ENCODE measurements at places on chromosomes 7 and 10.

DNA sequence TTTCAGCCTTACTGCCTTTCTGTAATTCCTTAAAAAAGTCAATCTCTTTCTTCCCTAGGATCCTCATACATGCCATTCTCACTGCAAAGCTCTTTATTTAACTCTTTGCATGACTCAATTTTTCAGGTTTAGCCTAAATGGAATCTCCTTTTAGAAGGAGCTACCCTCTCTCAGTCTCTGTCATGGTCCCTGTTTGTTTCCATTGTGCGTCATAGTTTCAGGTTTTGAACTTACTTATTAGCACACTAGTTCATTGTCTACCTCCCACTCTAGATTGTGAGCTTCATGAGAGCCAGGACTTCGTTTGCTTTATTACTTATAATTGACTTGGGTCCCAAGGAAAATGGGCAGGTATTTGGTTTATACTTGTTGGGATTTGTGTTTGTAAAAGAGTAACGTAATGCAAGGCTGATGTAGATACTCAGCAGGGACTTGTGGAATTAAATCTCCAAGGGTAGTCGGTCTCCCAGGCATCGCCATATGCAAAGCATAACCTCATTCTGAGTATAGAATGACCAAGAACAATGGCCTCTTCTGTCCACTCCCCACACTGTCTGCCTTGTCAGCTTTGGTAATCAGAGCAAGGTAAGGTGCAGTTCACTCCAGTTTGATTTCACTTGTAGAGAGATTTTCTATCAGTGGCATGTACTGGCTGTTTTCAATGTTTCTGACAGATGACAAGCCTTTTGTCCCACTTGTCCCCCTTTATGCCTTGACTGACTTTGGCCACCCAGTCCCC, 252.0 kb downstream of the SORCS3 start:
- no peak for DNase-seq

- no peak for DNase-seq
Observed at GRCh38 chr7:44956157-44956766, 22.6 kb downstream of the MYO1G start.

- DNase-seq, result no peak
Observed at GRCh38 chr7:99554939-99555338, 3.0 kb upstream of the FAM200A start.

DNA sequence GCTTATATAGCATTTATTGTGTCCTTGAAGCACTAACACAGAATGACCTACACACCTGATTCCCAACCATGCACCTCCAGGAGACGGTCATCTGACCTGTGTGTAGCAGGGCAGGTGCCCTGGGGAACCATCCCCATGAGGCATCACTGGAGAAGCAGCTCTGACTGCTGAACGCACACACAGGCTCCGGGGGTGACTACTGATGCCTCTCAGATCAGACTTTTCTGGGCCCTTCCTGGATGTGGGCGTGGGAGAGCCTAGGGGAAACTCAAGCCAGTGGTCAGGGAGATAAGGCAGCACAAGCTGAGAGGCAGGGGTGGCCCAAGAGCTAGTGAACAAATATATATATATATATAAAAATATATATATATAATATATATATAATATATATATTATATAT, 37.6 kb downstream of the CPXM2 start:
- DNase-seq, result peak; percentile 2

DNA sequence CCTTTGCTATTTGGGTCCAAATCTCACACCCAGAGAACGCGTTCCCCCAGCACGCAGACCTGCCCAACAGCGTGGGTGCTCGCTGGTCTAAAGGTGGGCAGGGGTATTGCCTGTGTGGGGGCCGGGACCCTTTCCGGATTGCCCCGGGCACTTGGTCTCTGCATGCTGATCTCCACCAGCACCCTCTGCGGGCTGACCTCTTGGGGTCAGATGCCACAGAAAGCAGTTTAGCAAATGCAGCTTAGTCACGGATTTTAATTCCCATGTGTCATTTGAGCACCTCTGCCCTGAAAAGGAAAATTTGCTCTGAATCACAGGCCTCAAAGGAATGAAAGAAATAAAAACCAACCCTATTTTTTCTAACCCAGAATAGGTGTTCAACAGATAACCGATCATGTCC, 46.7 kb downstream of the PKD1L1 start:
- DNase-seq, result no peak

All from hematopoietic multipotent progenitor cell treated with erythropoietin and hydrocortisone succinate and interleukin-3 and kit ligand, for 6 days (in vitro differentiated cells).